CD8-positive, alpha-beta memory T cell (primary cell): ENCODE measurements at places on chromosomes 11 and 22.
A peak's percentile ranks its signal among the peaks of the same experiment; 100 is the strongest.

DNA sequence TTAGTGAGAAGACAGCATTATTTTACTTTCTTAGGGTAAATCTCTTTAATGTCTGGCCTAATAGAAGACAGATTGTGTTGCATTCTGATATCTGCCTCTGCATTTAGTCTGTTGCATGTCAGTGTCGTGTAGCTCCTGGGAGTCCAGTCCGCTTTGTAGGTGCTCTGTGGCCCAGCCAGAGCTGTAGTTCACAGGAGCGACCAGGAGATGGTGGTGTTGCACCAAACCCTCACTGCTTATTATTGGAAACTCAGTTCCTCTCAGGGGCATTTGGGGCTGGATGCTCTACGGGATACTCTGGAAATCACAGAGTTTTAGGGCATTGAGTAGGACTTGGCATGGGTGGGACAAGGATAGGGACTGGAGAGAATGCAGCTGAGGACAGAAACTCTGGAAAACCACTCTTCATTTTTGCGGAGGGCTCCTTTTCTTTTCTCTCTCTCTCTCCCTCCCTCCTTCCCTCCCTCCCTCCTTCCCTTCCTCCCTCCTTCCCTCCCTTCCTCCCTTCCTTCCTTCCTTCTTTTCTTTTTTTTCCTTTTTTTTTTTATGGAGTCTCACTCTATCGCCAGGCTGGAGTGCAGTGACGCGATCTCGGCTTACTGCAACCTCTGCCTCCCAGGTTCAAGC, 21.7 kb downstream of the MIAT start:
- peak; percentile 53 for DNase-seq
- no peak overlapping the region for H3K27ac ChIP-seq
- H3K4me3 ChIP-seq, result no peak overlapping the region
- peaks cover 33% of the 10 kb centered on the region for H3K36me3 ChIP-seq
- H3K4me1 ChIP-seq, result peaks cover 49% of the 10 kb centered on the region

DNA sequence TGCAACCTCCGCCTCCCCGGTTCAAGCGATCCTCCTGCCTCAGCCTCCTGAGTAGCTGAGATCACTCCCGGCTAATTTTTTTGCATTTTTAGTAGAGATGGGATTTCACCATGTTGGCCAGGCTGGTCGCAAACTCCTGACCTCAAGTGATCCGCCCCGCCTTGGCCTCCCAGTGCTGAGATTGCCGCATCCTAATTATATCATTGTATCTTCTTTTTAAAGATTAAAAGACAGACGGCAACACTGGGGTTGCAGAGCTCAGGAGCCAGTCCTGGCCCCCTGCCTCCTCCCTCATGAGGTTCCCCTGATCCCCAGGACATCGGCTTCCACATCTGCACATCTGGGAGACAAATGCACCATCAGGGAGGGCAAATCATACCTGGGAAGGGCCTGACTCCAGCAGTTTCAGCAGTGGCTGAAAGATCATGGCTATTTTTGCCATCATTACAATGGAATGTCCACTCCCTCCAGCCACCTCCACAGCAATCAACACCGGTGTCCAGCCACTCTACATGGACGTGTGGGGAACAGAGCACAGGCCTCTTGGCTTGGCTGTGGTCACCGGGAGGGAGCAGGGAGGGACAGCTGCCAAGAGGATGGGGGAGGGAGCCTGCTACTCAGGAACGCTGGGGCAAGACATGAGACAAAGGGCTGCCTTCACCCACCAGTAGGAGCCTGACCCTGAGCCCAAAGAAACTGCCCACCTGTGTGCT, 9.2 kb upstream of the CELSR1 start:
- H3K4me3 ChIP-seq, result no peak overlapping the region
- no peaks in the 10 kb centered on the region for H3K4me1 ChIP-seq
- no peaks in the 10 kb centered on the region for H3K27me3 ChIP-seq
- H3K36me3 ChIP-seq, result no peaks in the 10 kb centered on the region
- H3K27ac ChIP-seq, result no peak overlapping the region
- DNase-seq, result no peak

DNA sequence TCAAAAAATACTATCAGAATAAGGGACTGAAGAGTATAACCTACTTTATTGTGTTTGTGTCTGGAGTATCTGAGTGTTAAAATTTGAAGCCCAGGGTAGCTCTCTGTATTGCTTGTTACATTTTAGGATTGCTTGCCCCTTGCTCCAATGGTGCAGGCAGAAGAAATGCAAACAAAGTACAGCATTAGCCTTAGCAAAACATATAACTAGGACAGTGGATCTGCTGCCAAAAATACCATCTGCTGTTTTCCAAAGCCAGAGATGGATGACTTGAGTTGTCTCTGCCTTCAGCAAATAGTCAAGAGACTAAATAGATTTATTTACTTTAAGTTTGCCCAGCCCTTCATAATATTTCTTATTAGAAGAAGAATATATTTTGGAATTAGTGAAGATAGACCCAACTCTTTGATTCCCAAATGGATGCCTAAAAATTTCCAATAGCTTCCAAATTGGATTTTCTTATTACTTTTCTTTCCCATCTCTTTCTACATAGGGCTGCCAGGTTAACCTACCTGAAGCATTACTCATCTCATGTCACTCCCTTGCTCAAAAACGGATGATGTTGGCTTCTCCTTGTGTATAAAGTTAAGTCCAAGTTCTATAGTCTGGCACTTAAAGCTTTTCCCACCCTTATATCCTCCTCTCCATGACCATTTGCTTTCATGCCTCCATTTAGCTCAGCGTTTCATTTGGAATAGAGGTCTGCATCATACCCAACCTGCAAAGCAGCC, 66.3 kb downstream of the LDLRAD3 start:
- H3K4me1 ChIP-seq, result no peaks in the 10 kb centered on the region
- H3K27ac ChIP-seq, result no peak overlapping the region
- no peaks in the 10 kb centered on the region for H3K36me3 ChIP-seq
- DNase-seq, result no peak
- peaks cover 6% of the 10 kb centered on the region for H3K27me3 ChIP-seq

GRCh38 chr22:38564669-38565068, 5.3 kb downstream of the DMC1 start:
- H3K27me3 ChIP-seq, result no peaks in the 10 kb centered on the region
- H3K36me3 ChIP-seq, result no peaks in the 10 kb centered on the region
- no peak overlapping the region for H3K4me3 ChIP-seq
- H3K27ac ChIP-seq, result no peak overlapping the region
- H3K4me1 ChIP-seq, result peaks cover 2% of the 10 kb centered on the region

DNA sequence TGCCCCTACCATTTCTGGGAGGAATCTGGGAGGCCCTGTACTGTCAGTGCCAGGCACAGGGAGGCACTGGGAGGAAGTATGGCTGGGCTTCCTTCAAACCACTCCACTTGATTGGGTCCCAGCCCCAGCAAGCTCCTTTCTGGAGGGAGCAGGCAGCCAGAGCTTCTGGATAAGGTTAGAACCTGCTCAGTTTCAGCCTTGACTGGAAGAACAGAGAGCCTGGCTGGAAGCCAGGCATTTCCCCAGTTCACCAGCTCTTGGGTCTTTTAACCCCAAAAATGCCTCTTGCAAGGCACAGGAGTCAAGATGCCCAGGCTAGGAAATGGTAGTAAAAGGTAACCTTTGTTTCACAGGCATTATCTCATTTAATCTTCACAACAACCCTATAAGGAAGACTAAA, 9.0 kb upstream of the KCTD14 start:
- H3K4me1 ChIP-seq, result no peaks in the 10 kb centered on the region
- DNase-seq, result no peak
- no peaks in the 10 kb centered on the region for H3K36me3 ChIP-seq
- H3K4me3 ChIP-seq, result no peak overlapping the region
- H3K27ac ChIP-seq, result no peak overlapping the region

DNA sequence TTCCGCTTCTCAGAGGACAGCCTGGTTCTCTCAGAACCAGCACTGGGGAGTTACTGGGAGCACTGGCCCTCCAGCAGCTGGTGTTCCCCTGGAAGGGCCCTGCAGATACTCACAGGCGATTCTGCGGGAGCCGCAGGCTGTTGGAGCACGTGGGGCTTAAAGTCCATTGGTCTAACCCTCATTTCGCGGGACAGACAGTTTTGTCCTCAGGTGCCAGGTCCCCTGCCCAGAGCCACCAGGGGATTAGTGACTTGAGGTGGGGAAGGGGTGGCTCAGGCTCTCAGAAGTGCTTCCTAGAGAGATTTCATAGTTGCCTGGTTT, 53.9 kb downstream of the CACNA1I start:
- H3K4me1 ChIP-seq, result no peaks in the 10 kb centered on the region
- no peak overlapping the region for H3K4me3 ChIP-seq
- no peak overlapping the region for H3K27ac ChIP-seq
- H3K27me3 ChIP-seq, result no peaks in the 10 kb centered on the region
- no peaks in the 10 kb centered on the region for H3K36me3 ChIP-seq
- no peak for DNase-seq
